NCI-H2081 (cell line): ENCODE measurements at places on chromosomes 7 and 10.

DNA sequence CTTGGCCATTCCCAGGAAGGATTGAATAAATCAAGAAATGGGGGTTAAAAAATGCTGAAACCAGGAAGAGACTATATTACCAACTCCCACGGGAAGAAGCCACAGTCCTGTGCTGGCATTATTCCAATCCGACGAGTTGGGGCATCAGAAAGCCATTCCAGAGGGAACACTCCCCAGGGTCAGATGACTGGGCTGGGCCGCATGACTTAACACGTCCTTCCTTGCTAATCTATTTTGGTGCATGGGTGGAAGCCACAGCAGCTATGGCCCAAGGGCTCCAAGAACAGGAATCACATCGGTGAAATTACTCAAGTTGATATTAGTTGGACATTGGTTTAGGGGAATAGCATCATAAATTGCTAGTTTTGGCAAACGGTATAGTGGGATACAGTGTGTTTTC, 592.9 kb upstream of the NRP1 start:
- DNase-seq, result no peak

GRCh38 chr10:131533846-131534526, 222.5 kb upstream of the TCERG1L start:
- no peak for DNase-seq

DNA sequence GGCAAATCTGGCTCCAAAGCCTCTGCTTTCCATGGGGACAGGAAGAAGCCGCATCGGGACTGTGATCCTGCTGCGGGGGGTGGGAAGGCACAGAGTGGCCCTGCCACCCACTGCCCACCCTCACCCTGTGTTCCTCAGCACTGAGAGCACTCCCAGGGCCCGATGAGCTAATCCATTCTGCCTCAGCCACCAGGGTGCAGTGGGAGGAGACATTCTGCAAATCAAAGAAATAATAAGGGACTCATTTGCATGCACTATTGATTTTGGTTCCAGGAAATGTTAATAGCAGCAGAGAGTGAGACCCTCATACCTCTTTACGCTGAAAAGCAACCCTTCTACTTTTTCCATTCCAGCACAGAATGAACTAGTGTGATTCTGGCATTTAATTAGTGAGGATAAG, 572.8 kb downstream of the INHBA start:
- no peak for DNase-seq

DNA sequence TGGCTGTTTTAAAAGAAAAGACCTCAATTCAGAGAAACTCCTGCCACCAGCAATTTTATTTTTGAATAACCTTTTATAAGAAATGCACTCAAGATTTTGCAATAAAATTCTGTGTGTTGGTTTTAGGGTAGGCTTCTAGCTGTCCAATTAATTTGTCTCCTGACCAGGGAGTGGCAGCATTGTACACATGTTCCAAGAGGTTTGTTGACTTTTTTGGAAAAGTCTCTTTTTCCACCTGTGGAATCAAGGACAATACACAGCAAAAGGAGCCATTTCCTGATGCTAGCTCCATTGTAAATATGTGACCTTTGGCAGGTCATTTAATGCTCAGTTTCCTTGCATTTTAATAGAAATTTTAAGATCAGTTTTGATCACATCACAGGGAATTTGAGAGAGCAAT, 1.8 kb downstream of the GIMAP5 start:
- no peak for DNase-seq

DNA sequence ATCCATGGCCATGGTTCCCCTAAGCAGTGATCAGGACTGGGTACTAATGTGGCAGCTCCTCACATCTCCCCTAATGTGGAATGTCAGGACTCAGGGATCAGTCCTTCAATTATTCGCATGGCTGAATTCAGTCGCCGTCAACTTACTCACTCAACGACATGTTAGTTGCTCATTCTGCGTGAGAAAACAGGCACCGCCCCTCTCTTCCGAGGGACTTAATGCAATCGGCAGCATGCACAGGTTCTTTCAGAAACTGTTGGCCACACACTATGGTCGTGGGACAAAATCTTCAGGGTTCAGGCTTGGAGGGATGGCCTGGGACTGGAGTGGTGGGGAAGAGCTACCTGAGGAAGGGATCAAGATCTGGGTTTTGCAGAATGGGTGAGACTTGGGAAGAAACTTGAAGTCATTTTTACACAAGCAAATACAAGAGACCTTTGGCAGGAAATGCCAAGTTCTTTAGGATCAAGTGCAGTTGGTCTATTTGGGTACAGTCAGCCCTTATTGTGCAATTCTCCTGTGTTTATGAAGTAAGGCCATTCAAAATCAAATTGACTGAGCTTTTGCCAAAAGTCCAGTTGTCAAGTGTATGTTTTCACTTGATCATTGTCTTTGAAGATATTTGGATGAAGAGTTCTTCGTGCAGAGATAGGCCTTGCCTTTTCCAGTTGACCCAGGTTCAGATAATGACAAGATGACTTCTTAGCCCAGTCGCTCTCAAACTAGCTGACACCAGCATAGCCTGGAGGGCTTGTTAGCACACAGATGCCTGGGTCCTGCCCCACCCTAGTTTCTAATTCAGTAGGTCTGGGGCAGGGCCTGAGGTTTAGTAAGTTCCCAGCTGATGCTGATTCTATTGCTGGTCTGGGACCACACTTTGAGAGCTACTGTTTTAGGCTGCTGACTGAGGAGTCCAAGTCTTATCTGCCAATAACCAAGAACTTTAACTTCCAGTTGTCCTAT, 48.5 kb downstream of the LRRC18 start:
- DNase-seq, result no peak

DNA sequence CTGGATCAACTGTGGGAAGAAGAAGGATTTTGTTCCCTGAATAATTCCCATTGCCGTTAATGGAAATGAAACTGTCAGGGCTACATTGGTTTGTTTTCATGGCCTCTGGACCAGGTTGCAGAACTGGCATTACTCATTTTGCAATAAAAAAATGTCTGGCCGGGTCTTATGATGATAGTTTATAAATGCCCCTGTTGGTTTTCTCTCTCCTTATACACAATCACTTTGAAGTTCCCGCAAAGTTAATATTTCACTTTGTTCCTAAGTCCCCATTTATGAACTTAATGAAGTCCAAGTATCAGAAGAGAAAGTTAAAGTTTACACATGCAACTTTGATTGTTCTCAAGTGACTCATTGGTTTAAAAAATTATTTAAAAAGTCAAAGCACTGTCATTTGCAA, 150.7 kb upstream of the PRR15 start:
- no peak for DNase-seq

GRCh38 chr10:8069627-8070026, 15.1 kb downstream of the GATA3 start:
- no peak for DNase-seq

DNA sequence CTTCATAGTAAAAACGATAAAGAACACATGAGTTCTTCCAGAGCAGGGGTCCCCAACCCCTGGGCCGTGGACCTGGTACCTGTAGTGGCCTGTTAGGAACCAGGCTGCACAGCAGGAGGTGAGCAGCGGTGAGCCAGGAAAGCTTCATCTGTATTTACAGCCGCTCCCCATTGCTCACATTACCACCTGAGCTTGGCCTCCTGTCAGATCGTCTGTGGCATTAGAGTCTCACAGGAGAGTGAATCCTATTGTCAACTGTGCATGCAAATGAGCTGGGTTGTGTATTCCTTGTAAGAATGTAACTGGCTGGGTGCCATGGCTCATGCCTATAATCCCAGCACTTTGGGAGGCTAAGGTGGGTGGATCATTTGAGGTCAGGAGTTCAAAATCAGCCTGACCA, 229.5 kb downstream of the CNTNAP2 start:
- peak; percentile 35 for DNase-seq

DNA sequence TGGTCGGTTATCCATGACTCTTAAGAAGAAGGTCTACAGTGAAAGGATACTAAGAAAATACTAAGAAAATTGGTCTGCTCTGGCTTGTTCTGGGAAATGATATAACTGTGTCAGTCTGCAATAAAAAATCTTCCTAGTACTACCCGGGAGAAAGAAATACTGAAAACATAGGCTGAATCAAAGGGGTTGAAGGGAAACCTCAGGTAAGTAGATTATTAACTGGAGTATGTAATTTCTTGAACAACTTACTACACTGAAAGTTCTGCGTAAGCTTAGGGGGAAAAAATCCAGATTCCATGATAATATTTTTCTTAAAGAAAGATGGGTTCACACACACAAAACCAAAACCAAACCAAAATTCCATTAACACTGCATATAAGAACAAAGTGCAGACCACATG, 143.3 kb downstream of the KMT2E start:
- DNase-seq, result no peak

DNA sequence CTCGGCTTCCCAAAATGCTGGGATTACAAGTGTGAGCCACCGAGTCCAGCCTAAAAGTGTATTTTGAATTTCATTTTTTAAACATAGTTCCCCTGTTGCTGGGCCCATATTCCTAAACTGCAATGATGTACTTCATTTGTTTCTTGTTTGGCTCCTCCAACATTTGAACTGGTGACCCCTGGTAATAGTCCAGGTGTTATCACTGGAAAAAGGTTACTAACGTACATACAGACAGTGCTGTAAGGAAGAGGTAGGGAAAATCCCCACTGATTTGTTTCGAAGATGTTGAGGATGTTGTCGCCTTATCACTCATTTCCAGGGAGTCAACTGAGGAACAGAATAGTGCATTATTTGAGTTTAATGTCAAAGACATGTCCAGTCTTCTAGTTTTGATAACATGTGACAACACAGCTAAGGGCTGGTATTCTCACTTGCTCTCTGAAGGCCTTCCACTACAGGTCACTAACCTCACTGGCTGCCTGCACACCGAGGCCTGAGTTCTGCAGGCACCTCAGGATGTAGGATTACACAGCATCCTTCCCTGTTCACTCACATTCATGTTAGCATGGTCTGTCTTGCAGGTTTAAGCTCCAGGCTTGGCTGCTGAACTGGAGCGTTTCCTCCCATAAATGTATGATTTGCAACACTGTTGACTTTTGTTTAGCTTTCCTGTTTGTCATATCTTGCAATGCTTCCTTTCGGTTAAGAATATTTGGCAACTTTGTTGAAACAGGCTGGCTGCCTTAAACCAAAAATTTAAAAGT, 362.8 kb downstream of the INHBA start:
- DNase-seq, result no peak

DNA sequence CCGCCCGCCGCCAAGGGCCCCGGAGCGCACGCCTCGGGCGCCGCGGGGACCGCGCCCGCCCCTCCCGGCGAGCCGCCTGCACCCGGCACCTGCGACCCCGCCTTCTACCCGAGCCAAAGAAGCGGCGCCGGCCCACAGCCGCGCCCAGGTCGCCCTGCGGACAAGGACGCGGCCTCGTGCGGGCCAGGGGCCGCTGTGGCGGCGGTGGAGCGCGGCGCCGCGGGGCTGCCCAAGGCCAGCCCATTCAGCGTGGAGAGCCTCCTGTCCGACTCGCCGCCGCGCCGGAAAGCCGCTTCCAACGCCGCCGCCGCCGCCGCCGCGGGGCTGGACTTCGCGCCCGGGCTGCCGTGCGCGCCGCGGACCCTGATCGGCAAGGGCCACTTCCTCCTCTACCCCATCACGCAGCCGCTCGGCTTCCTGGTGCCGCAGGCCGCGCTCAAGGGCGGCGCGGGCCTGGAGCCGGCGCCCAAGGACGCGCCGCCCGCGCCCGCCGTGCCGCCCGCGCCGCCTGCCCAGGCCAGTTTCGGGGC, 3.5 kb downstream of the UNCX start:
- no peak for DNase-seq

- no peak for DNase-seq
Observed at GRCh38 chr7:117014099-117014656, 60.9 kb downstream of the ST7 start.

DNA sequence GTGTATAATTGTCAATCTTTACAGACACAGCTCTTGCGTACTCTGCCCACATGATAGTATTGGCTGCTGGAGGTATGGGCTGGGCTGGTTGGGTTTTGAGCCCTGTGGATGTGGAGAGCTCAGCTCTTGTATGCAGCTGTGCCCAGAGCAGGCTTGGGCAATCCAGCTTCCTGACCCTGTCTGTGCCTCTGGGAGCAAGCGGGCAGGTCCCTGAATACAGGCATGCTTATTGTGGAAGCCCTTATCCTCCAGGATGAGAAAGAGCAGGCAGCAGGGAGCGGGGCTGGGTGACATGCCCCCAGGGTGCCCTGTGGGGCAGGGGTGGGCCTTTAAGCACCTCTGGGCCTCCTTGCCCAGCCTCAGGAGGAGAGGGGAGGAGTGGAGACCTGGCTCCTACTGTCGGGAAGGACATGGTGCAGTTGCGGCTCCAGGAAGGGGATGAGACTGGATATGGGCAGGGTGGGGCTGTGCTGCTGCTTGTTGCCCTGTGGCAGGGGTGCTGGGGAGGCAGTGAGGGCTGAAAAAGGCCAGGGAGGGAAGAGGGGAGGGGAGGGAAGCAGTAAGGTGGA, 32.7 kb upstream of the SH2D4B start:
- DNase-seq, result no peak

- DNase-seq, result no peak
Observed at GRCh38 chr10:61271127-61271780, 181.9 kb downstream of the TMEM26 start.

DNA sequence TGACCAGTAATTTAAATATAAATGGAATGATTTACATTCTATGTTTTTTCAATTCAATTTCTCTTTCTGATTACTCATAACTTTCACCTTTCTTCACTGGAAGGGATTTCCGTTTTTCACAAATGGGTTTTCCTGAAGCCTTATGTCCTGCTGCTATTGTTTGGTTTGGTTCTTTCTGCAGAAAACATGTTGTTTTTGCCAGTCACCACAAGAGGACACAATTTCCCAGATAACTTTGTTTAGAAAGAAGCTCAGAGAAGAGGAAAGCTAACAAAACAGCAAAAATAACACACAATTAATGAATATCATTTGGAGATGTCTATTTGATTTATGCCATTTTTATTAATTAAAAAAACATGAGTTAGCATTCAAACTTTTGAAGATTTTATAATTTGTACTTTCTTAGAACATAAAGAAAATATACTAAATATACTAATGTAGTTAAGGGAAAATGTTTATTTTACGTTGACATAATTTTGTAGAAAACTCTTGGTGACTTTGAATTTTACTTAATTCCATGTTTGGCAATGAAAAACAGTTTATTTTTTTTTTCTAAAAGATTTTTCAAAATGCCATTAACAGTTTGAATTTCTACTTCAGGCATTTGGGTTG, 4.6 kb upstream of the TWIST1 start:
- DNase-seq, result peak; percentile 64
